ENCODE measurements at places on chromosomes 6 and 20. TPM values are rescaled to one million over a fixed set of nuclear protein-coding genes. Genes with fewer than 3 reads are reported as not detected.

- no peak for DNase-seq
Observed at GRCh38 chr6:144599615-144600014, 314.5 kb downstream of the UTRN start.

- no peak for DNase-seq
Observed at GRCh38 chr20:18271160-18271559, 17.2 kb upstream of the ZNF133 start.

DNA sequence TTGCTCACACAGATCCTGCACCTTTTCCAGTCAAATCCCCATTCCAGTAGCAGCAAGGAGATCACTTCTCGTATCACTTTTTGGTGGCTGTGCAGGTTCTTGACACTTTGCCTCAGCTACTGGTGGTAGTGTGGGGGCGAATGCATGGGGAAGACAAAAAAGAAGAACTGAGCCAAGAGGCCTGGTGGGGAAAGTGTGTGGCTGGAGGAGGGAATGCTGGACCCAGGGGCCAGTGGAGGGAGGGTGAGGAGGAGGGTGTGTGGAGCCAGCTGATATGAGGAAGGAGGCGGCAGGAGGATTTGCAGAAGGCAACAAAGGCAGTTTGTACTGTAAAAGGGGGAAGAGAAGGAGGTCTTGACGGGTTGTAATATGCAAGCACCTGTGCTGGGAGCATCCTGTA lies 15.7 kb upstream of the HLA-C start:
- no peak for DNase-seq

DNA sequence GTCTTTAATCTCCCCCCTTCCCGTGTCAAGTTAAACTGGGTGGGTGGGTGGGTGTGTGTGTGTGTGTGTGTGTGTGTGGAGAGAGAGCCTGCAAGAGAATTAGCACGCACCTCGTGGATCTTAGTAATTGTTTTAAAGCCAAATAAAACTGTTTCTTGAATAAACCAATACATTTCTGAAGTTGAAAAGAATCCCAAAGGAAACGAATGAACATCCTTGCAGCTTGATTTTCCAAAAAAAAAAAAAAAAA lies 381 bp upstream of the BICRAL start:
- DNase-seq, result no peak

DNA sequence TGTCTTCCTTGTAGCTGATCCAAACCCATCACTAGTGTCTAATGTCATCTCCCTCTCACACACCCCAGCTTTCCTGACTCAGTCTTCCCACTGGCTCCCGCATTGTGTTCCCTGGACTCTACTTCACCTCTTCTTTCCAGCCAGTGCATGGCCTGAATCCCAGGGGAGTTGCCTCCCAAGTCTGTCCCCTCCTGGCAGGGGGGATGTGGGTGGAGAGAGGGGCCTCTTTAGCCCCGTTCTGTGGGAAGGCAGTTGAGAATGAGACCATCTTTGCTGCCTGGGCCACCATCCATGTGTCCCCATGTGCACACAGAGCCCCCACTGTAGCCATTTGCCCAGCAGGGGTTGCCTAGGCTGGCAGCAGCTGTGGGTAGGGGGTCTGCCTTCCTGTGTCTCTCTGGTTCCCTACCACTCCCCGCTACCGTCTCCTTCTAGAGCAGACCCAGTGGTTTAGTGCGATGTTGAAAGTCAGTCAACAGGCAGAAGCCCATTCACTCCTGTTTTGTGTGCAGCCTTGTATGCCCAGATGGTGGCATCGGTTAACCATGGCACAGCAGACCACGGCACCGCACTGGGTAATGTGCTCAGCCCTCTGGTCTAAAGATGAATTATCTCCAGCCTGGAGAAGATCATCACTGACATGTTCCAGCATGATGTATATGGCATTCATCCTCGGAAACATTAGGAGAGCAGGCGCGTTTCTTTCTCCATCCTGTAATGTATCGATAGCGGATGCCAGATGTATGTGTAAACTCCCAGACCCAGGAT lies 178.8 kb upstream of the SNX9 start:
- no peak for DNase-seq

ALDH8A1 gene
- 0.76 TPM for total RNA-seq

Measured in esophagus squamous epithelium (tissue), 5 donors.